ENCODE measurements at places on chromosomes 7 and 10.

GRCh38 chr10:129659508-129660268 lies 192.6 kb downstream of the MGMT start:
- no peak for DNase-seq

DNA sequence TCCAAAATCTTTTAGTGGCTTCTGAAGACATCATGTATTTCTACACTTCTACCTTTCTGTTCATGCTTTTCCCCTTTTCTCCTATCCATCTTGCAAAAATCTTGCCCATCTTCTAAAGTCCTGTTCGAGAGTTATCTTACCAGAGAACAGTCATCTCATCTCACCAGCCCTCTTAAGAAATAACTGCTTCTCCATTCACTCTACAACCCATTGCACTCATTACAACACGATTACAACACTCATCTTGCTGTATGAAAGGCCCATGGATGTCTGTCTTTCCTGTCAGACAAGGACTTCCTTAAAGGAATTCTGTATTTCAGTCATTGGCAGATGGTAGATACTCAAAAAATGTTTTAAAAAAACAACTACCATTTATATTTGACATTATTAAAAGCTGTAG lies 30.8 kb downstream of the ZNF438 start:
- DNase-seq, result no peak

DNA sequence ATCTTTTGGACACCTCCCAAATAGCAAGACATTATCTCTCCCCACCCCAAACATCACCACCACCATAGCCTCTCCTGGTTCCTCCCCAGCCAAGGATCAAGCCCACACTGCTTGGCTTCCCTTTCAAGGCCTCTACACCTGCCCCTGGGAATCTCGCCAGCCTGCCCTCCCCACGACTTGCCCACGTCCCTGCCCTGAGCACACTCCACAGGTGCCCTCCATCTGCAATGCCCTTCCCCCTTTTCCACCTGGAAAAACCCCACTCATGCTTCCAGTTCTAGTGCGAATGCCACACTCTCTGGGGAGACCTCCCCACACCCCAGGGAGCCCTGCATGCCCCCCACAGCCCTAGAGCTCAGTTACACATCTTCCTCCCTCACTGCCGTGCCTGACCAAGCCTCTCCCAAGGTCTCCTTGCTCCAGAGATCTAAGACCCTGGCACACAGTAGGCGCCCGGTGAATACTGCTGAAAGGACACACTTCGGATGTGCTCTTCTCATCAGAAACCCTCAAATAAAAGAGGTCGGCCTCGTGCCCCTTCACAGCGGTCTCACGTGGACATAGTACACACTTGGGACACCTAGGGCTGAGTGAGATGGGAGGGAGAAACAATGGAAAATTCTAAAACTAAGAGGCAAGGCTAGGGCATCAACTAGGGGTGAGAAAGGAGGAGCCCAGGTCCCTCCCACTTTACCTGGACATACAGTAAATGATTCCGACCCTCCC lies 91.4 kb downstream of the DLG5 start:
- DNase-seq, result no peak

DNA sequence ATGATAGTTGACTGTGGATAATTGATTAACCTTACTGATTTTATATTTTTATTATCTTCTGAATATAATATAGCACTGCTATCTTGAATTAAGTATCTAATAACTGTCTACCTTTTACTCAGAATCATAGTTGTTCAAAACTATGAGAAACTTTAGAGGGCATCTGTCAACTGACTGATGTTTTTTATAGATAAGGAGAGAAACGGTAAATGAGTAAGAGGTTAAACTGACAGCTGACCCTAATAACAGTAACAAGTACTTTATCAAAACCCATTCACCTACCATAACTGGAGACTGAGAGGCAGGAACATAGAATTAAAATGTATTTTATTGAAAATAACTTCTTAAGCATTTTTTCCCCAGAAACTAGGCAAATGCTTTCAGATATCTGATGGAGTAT lies 62.2 kb downstream of the CYP51A1 start:
- no peak for DNase-seq

GRCh38 chr7:138008588-138009349 lies 6.9 kb upstream of the CREB3L2 start:
- no peak for DNase-seq

DNA sequence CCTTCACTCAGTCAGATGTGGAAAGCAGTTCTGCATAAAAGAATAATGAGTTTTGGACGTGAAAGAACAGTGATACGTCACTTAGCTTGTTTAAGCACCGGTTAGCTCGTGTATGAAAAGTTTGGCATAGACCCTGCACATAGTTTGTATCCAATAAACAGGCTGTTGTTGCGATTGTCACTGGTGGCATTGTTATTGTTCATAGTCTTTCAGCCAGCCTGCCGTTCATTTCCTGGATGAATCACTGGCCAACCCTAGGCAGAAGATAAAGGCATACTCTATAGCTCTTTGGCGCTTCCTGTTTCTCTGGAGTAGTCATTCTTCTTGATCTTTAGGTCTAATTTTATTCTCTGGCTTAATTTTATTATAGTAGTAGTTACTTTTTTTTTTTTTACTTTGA lies 57.8 kb upstream of the ANKRD30A start:
- DNase-seq, result no peak

DNA sequence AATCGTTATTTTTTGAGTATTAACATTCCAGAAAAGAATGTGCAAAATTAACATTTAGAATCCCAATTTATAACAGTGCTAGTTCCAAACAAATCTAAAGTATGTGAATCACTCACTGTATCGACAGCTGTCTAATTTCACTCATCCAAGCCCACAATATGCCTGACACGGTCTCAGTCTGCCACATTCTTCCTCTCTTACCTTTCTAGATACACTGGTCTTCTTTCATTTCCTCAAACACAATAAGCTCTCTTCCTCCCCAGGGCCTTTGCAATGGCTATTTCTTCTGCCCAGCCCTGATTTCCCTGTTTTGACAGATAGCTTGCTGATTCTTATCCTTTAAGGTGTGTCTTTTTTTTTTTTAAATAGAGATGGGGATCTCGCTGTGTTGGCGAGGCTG lies 48.8 kb downstream of the UBE2H start:
- DNase-seq, result no peak

DNA sequence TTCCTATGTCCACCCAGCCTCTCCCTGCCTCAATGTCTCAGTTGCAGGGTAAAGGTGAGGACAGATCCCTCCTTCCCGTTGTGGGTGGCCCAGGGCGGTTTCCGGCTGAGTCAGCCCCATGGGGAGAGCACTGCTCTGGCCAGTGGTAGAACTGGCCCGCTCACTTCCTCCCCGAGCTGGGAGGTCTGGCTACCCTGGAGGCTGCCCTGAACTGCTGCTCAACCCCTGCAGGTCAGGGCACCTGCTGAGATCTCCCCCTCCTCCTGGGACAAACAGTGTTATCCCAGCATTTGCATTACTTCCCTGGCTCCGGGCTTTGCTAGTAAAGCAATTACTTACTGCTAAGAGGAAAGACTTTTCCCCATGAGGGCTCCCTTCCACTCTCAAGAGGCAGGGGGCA lies 21.4 kb upstream of the IMPDH1 start:
- DNase-seq, result no peak

- no peak for DNase-seq
Observed at GRCh38 chr10:124614003-124614659, 130.0 kb downstream of the FAM53B start.

GRCh38 chr7:110975486-110975885 lies 115.4 kb upstream of the LRRN3 start:
- DNase-seq, result no peak

DNA sequence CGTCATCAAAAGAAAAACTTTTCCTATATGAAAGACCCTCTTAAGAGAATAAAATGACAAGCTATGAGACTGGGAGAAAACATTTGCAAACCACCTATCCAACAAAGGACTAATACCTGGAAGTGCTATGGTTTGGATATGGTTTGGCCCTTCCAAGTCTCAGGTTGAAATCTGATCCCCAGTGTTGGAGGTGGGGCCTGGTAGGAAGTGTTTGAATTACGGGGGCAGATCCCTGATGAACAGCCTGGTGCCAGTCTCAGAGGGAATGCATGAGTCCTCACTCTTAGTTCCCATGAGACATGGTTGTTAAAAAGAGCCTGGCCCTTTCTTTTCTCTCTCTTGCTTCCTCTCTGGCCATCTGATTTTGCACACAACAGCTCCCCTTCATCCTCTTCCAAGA lies 6.3 kb downstream of the ALDH18A1 start:
- no peak for DNase-seq

DNA sequence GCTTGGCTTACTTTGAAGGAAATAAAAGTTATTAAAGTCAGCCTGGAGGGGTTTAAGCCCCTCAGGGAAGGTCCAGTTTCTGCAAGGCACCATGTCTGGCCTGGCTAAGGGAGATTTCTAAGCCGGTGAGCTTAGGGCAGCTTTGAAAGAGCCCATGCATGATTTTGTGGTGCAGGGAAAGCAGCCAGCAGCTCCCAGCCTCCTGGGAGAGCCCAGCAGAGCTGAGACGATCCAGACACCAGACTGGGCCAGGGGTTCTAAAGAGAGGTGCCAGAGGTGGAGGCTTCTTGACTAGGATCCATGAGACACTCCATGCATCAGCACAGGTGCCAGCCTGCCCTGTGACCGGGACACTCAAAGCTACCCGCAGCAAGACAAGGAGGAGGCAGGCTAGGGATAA lies 59.6 kb upstream of the MKX start:
- no peak for DNase-seq

- no peak for DNase-seq
Observed at GRCh38 chr10:115985786-115986185, 287.2 kb downstream of the GFRA1 start.

- DNase-seq, result no peak
Observed at GRCh38 chr7:132001146-132001545, 444.7 kb upstream of the PODXL start.

- no peak for DNase-seq
Observed at GRCh38 chr10:124153023-124153826, 59.8 kb upstream of the CHST15 start.

DNA sequence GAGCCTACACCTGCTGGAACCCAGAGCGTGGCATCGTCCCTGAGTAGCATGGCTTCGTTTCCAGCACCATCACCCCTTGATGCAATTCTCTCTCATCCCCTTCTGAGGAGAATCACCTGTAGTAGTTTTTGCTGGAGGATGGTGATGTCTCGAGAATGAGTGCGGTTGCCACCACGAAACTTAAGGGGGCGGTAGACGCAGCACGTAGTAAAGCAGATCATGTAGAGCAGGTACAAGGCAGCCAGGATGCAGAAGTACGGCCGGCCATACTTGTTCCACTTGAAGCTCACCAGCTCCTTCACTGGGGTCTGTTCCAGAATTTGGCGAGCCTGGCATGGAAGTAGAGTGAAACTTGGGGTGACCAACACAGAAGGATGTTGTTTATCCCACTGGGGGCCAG lies 8.1 kb downstream of the TRPV5 start:
- DNase-seq, result no peak

GRCh38 chr7:47337531-47337930 lies 244.4 kb downstream of the TNS3 start:
- no peak for DNase-seq

GRCh38 chr7:2613931-2614600 lies 17.7 kb upstream of the TTYH3 start:
- no peak for DNase-seq

GRCh38 chr7:154853727-154854095 lies 149.2 kb downstream of the PAXIP1 start:
- DNase-seq, result no peak

DNA sequence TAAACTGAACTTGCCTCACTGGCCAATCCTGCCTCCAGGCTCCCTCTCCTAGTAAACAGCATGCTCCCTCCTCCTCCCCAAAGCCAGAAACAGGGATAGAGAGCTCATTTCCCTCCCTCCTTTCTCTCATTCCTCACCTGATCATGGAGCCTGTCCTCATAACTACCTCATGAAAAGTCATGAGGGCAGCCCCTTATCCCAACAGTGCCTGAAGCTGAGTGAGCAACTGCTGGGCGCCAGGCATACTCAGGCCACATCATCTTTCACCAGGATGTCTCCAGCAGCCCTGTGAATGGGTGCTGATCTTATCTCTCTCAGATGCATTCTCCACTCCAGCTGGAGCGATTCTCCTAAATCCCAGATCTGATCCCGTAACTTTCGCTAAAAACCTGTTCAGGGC lies 307.2 kb downstream of the PRPF18 start:
- no peak for DNase-seq

DNA sequence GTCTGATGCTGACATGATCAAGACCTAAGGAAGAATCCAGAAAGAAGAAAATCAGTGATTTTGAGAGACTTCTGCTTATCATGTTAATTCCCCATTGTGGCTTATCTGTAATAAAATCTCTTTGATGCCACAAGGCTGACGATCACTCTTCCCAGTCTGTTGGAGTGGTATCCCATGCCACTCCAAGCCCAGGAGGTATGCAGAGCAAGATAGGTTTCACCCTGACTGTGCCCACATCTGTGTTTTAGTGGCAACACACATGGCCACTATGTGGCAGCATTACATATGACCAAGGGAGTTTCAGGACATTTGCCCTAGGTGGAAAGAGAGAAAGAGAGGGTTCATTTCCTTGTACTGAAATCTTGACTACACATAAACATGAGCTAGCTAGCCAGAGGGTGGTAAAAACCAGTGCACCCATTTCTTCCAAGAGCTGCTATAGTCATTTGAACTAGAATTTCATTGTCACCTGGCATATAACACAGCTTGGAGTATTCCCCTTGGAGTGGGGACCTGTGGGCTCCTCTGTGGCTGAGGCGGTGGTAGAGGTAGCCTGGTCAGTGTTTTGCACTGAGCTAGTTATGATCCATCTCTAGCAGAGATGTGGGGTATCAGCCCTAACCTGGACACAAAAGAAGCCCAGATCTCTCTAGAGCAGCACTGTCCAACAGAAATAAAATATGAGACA lies 20.8 kb downstream of the LAMB4 start:
- no peak for DNase-seq

- DNase-seq, result no peak
Observed at GRCh38 chr7:21947056-21947455, 1.4 kb upstream of the CDCA7L start.

GRCh38 chr10:659688-660141 lies 29.8 kb downstream of the DIP2C start:
- no peak for DNase-seq

DNA sequence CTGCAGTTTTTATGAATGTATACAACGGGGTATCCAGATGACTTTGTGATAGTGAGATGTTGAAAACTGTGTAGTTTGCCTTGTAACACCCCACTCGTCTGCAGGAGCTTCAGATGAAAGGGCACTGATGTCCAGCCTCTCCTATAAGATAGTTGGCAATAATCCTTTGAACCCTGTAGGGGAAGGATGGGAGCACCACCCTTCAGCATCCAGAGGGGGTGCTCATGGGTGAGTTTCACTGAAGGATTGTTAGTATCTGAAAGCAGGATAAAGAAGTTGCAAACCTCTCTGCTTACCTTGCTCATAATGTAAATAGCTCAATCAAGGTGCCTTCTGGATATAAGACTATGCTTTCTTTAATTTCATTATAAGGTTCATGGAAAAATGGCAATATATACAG lies 201.5 kb downstream of the TMEM178B start:
- no peak for DNase-seq

GRCh38 chr7:133696056-133696455 lies 431.1 kb upstream of the LRGUK start:
- no peak for DNase-seq

DNA sequence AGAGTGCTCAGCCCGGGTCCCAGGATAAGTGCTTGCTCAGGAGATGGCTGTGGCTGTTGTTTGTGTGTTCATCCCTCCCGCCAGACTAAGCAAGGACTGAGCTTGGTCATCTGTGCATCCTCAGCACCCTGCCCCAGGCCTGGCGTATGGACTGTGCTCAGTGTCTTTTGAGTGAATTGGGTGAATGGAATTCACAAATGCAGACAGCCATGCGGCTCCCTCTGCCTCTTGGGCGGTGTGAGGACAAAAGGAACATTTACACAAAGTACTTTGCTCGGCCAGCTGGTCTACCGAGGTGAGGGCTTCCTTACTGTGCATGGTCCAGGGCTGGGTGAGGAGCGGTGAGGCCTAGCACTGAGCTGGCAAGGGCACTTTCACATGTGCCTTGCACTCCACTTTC lies 120.2 kb downstream of the CDH23 start:
- no peak for DNase-seq

Data from forelimb muscle (tissue), 1 donor.